ENCODE measurements at places on chromosomes 11 and 22.

DNA sequence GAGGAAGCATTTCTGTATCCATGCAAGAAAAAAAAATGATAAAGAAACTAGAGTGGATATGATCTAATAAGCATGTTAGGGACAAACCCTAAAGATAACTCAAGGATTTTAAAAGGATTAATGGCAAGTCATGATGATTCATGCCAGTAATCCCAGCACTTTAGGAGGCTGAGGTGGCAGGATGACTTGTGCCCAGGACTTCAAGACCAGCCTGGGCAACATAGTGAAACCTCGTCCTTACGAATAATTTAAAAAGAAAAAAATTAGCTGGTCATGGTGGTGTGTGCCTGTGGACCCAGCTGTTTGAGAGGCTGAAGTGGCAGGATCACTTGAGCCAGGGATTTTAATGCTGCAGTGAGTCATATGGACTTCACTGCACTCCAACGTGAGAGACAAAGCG lies 145.5 kb upstream of the BLID start:
- no peak for DNase-seq

- no peak for DNase-seq
Observed at GRCh38 chr22:17678817-17679385, 40.3 kb downstream of the BCL2L13 start.

DNA sequence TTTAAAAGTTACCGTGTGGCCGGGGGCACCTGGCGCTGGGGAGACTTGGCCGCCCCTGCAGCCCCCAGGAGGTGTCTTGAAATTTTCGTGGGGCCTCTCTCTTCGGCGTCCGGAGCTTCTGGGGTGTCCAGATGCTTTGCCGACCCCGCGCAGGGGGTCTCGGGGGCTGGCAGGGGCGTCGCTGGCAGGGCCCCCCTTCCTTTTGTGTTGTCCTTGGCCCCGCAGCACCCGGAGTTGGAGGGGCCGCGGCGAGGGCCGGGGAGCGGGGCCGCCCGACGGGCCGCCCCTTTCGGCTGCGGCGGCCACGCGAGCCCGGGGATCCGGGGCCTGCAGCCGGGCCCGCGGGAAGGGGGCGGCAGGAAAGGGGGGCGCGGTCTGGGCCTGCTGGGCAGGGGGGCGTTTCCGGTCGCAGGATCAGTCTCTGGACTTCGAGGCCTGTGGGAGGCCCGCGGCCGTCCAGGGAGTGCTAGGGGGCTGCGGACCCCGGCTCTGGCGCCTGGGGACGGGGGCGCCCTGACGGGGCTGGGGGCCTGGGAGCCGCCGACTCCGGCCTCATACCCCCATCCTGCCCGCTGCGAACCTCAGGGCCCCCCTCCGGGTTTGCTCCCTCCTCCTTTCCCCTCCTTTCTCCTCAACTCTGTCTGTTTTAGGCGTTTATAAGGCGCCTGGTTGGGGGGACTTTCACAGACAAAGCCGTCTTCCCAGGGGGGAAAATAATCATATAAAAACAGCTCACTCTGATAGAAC lies 869 bp downstream of the ZC3H7B start:
- DNase-seq, result no peak

- DNase-seq, result no peak
Observed at GRCh38 chr11:47181271-47181670, 4.6 kb upstream of the ARFGAP2 start.

GRCh38 chr11:117185736-117186430 lies 7.3 kb downstream of the SIDT2 start:
- no peak for DNase-seq

All from ELF-1 (cell line).